ENCODE measurements at places on chromosomes 11 and 22.

GRCh38 chr11:3225159-3225758 is 6.6 kb upstream of the MRGPRG start:
- no peak for DNase-seq

- no peak for DNase-seq
These were observed 863 bp upstream of the TPBGL start for GRCh38 chr11:75239531-75240290.

- no peak for DNase-seq
These were observed 138.5 kb downstream of the NXPE2 start for GRCh38 chr11:114816791-114817190.

DNA sequence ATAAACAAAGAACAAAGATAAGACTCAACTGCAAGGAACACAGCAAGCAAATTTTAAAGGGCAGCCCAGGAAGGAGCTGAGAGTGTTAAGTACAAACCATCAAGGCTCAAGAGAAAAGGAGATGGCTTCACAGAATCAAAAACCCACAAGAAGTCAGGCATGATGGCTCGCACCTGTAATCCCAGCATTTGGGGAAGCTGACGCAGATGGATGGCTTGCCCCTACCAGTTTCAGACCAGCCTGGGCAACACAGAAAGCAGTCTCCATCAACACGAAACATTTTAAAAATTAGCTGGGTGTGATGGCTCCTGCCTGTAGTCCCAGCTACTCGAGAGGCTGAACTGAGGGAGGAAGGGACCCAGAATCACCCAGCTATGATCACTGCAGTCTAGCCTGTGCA is 32.6 kb downstream of the MAPK1 start:
- no peak for DNase-seq

DNA sequence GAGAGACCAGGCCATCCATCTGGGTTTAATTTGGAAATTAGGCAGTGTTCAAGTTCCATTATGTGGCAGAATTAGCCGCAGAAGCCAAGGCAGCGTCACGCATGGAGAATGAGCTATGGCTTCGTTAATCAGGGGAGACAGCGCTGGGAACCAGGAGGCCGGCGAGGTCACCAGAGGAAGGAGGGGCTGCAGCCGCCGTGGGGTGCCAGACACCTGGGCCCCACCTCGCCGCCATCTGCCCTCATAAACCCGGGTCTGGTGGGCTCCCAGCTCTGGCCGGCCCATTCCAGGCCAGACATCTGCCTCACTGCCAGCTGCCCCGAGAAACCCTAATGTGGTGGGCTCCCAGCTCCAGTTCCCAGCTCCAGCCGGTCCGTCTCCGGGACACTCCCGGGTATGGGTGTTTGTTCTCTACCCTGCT is 676.9 kb downstream of the BRD1 start:
- DNase-seq = no peak

GRCh38 chr11:114296605-114297372 is 590 bp downstream of the NNMT start:
- no peak for DNase-seq

DNA sequence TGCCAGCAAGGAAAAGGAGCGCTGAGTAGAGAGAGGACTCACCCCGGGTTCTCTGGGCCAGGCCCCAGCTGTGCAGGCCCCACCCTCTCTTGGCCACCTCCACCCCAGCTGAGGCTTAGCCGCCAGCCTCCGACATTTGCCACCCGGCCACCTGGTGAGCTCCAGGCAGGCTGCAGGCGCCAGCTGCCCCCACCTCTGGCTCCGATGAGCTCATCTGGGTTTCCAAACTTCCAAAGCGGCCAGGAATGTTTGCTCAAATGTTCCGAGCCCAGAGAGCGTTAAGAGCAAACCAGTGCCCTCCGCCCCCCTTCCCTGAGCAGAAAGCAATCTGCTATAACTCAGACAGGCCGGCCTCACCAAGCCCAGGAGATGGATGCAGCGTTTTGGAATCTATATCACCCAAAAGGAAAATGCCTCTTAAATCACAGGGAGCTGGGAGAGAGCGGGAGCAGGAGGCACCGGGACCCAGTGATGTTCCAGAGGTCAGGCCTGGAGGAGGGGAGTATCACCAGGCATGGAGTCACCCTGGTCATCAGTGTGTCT is 9.1 kb upstream of the MN1 start:
- no peak for DNase-seq

- no peak for DNase-seq
These were observed 72.6 kb upstream of the GDPD4 start for GRCh38 chr11:77374108-77374507.

DNA sequence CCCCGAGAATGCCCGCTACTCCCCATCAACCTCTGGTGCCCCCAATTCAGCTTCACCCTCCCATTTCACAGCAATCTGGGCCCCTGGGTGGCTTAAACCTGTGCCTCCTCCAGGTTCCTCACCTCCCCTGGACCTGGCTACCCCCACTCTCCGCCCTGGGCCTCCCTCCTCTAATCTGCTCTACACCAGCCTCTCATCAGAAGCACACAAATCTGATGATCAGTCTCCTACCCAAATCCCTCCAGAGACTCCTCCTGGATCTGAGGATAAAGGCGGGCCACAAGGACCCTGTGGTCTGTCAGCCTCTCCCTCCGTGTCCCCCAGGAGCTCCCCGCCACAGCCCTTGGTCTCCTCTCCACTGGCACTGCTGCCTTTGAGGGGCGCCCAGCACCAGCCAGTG is 23.2 kb upstream of the IGLL1 start:
- no peak for DNase-seq

DNA sequence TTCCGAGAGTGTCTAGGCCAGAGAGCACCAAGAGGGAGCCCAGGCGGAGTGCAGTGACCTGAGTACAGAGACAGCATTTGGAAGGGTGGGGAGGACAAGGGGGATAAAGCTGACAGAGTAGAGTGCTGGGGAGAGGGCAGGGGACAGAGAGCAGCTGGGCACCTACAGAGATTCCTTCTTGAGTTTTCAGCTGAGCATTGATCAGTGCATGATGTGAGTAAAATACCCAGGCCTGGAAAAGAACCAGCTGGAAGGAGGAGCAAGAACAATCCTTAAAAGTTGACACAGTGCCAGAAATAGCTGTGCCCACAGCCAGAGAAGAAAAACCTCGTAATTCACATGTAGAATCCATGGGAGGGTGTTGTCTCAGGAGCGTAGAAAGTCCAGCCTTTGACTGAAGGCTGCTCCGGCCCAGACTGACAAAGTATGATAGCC is 33.9 kb upstream of the PANX2 start:
- no peak for DNase-seq

GRCh38 chr22:30996462-30996861 is 27.4 kb downstream of the TUG1 start:
- DNase-seq = no peak

- DNase-seq = no peak
These were observed 22.5 kb downstream of the PISD start for GRCh38 chr22:31639436-31640039.

GRCh38 chr11:120337355-120338106 is 1.3 kb downstream of the ARHGEF12 start:
- DNase-seq = no peak

GRCh38 chr11:18394928-18395734 is 768 bp downstream of the LDHA start:
- no peak for DNase-seq

- no peak for DNase-seq
These were observed 22.6 kb upstream of the ISX start for GRCh38 chr22:35043252-35043933.

DNA sequence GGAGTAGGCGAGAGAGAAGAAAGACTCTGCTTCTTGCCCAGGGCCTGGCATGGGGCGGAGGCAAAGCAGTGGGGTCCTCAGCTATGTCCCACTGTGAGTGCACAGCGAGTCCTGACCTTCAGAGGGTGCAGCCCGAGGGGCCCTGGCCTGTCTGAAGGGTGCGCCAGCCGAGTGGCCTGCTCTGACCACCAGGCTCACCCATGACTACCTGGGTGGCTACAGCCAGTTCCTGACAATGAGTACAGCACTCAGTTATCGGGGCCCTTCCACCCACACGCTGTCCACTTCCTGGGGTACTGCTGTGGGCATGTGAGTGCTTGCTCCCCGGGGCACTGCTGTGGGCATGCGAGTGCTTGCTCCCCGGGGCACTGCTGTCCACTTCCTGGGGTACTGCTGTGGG is 74.1 kb upstream of the B3GAT1 start:
- no peak for DNase-seq

DNA sequence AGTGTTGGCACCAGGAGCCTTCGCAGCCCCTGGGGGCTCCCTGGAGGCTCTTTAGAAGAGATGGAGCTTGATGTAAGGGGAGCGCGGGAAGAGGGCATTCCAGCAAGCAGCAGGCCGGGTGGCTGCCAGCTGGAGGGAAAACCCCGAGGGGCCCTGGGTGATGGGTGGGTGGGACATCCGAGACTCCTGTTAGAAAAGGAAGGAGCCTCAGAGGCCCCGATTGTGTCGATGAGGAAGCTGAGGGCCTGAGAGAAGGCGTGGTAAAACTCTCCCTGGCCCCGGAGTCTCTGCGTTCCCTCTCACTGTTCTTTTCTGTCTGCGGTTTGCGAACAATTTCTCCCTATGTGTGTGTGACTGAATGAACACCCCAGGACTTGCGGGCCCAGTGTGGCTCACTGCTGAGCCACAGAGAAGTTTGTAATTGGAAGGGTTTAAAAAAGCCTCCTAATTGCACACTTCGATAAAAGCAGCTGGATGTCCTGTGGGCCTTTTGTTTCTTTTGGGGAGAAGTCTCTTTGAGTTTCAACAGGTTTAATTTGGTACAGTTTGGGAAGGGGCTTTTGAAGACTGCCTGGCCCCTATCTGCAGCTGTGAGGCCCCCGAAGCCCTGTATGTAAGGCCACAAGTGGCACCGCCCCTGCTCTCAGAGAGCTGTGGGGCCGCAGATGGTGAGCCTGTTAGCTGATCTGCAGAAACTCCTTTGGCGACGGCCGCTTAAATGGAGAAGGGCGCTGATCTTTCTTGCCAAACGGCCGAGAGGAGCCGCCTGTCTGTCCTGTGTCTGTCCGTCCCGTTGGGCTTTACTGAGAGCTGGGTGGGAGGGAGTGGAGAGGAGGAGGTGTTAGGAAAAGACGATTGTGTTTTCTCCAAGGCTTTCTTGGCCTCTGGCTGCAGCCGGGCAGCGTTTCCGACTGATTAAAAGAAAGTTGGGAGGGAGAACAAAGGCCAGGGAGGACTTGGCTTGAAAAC is 2.0 kb downstream of the FBLN1 start:
- no peak for DNase-seq

- no peak for DNase-seq
These were observed 41.2 kb upstream of the LRRC55 start for GRCh38 chr11:57140568-57140967.

DNA sequence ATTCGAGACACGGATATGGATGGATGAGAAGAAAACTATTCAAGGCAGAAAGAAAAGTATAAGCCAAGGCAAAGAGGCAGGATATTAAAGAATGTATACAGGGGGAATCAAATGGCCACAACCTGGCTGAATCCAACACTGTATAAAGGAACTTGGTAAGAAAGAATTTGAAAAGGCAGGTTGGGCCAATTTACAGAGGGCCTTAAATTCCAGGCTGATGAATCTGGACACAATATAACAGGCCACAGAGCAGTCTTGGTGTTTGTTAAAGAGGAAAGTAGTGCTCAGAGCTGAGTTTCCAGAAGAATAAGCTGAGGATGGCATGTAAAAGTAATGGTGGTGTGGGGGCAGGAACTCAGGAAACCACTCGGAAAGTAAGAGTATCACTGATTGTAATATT is 72.3 kb upstream of the POU2AF2 start:
- DNase-seq = no peak

GRCh38 chr11:119550053-119550752 is 127.2 kb upstream of the THY1 start:
- no peak for DNase-seq

GRCh38 chr11:1202776-1203504 is 19.9 kb upstream of the MUC5B start:
- peak; percentile 35 for DNase-seq

DNA sequence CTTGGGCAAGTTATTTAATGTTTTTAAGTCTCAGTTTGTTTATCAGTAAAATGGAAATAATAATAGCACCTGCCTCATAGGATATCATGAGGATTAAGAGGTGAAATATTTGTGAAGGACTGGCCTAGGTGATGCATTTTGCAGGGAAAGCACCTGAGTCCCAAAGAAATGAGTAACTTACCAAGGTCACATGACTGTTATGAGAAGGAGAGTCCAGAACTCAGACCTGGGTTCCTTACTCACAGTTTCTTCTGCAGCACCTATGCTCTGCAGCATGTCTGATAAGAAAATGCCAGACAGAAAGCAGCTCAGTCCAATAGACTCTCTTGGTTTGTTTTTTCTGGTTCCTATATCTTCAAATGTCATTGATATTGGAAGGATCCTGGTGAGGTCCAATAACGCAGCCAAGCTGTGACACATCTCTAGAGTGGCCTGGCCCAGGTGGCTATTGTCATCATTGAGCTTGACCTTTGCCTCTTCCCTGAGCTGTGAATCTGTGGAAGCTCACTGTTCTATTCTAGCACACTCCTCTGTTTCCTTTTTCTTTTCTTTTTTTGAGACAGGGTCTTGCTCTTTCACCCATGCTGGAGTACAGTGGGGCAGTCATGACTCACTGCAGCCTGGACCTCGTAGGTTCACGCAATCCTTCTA is 174.7 kb upstream of the NAV2 start:
- no peak for DNase-seq

DNA sequence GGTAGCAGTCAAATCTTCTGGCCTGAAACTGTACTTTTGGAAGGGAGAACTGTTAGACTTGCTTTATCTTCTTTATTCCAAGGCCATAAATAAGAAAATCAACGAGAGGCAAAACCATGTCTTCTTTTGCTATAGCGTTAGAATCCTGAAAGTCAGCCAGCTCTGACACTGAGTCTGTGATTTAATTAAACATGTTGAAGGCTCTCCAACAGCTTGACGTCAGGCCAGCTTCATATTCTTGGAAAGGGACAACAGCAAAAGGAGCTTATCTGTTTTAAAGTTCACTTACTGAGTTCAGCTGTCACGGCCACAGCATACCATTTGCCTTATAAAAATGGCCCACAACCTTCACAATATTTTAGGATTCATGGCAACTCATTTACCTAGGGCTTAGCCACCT is 131.0 kb upstream of the LDLRAD3 start:
- no peak for DNase-seq

- no peak for DNase-seq
These were observed 1043.8 kb downstream of the BRD1 start for GRCh38 chr22:48783821-48784266.

DNA sequence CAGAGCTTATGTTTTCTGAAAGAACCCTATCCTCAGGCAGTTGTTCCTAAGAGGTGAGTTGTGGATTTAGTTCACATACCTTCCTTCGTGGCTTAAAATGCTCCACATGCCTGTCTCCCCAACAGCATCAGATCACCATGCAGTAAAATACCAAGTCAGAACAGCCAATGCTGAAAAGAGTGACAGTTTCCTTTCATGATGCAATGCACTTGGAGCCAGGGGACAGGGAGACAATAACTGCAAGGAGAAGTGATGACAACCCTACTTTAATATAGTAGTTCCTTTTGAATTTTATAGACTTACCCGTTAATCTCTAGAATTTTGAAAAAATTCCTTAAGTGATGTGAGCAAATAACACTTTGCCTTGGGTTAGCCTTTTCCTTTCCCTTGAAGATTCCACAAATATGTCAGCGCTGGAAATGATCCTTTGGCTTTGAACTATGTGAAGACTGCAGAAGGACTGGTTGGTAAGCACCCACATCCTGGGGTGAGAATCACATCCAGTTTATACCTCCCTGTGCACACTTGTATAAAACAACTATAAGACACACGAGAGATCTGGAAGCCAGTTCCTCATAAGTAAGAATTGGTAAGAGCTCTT is 71.2 kb downstream of the PIWIL4 start:
- no peak for DNase-seq
